ENCODE measurements at places on chromosomes 1 and 21.
A peak's percentile ranks its signal among the peaks of the same experiment; 100 is the strongest.

GRCh38 chr1:234862944-234863515, 253.1 kb upstream of the IRF2BP2 start:
- DNase-seq, result peak; percentile 89

DNA sequence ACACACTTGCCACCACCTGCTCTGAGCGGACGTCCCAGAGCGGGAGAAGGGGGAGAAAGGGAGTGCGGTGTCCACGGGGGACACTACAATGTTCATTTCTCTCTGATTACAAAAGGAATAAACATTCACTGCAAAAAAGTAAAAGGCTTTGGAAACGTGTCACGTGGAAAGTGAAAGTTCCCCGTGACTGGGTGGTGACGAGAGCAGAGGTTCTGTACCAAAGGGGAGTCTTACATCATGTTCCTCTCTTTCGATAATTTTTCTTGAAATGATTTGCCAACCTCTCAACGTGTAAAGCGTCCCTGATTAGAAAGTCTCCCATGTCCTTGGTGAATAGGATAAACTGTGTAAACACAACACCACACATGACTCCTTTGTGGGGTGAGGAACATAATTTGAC, 22.0 kb upstream of the PRDM15 start:
- no peak for DNase-seq

DNA sequence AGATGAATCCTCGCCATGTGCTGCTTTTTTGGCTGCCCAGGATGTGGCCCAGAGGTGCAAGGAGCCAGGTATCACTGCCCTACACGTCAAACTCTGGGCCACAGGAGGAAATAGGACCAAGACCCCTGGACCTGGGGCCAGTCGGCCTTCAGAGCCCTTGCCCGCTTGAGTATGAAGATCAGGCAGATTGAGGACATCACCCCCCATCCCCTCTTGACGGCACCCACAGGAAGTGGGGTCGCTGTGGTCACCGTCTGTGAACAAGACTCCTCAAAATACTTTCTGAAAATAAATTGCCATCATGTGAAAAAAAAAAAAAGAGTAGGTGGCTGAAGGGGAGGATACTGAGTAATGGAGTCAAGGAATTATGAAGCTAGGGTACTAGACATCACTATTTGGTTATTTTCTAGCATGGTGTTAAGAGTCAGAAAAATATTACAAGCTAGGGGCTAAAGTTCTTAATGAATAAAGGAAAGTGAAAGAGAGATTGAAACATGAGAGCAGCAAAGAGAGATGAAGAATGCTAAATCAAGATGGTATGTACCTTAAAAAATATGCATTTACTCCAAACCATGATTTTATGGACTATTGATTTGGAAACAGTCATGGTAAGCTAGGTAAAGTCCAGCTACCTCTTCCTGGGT, 84.9 kb downstream of the CLEC20A start:
- DNase-seq, result no peak

DNA sequence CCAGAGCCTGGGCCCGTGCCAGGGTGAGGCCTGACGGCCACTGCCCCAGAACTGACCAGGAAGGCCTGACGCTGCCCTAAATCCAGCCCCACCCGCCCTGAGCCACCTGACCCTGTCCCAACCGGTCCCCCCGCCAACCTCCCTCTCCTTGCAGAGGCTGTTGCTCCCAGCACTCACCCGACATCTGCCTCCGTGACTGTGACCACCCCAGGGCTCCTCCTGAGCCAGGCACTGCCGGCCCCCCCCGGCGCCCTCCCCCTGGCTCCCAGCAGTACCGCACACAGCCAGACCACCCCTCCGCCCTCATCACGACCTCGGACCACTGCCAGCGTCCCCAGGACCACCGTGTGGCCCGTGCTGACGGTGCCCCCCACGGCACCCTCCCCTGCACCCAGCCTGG, 26.3 kb downstream of the AGRN start:
- no peak for DNase-seq

DNA sequence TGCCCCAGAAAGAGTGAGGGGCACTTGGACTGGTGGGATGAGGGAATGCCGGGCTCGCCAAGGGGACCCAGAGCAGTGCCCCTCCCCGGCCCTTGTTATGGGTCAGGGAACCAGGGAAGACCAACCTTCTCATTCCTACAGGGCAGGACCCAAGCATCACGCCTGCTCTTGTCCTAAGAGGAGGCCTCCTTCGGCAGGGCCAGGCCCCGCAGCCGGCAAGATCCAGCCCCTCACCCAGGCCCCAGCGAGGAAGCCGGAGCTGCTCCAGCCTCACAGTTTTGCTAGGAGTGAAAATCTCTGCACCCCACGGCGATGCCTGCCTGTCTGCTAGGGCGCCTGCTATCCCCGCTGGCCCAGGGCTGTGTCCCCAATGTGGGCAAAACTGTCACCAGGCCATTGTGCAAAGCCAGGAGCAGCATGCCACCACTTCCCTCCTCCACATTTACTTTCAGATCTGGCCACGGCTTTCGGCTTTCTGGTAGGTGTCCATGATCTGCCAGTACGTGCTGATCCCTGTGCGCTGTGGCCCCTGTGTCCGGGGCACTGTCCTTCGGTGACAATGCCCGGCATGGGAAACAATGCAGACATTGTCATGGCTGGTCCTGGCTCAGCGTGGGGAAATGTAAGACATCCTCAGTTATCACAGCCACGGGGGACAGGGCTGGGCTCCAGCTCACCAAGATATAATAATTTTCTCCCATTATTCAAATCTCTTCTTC, 9.6 kb downstream of the ACTRT2 start:
- DNase-seq, result no peak

GRCh38 chr1:184753608-184754475, 816 bp downstream of the EDEM3 start:
- no peak for DNase-seq

DNA sequence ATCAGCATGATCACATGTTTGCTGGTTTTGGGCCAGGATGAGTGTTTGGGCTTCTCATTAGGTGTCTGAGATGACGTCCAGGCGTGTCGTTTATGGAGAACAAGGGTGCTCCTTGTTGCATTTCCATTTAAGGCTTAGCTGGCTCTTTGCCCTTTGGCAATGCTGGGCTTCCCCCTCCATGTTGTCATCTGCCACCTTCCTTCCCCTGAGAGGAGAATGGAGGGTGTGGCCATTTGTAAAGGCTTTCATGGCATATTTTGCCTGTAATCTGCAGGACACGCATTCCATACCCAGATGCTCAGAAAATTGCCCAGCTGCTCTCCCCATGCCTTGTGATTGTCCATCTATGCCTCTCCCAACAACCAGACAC, 27.7 kb downstream of the PKP1 start:
- peak; percentile 75 for DNase-seq

- DNase-seq, result no peak
These were observed 571.2 kb downstream of the ADGRL2 start for GRCh38 chr1:82371844-82372498.

DNA sequence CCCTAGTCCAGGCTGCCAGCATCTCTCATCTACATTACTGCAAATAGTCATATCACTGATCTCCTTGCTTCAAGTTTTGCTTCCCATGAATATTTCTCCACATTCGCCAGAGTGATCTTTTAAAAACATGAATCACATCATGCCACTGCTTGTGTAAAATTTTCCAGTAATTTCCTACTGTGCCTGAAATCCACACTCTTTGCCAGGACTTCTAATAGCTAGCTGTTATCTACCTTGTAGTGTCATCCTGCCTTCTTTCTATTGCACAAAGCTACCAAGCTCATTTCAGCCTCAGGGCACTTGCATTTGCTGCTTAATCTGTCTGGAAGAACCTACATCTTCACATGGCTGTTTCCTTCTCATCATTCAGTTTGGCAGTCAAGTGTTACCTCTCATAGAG, 33.9 kb upstream of the ZNF362 start:
- DNase-seq, result no peak

DNA sequence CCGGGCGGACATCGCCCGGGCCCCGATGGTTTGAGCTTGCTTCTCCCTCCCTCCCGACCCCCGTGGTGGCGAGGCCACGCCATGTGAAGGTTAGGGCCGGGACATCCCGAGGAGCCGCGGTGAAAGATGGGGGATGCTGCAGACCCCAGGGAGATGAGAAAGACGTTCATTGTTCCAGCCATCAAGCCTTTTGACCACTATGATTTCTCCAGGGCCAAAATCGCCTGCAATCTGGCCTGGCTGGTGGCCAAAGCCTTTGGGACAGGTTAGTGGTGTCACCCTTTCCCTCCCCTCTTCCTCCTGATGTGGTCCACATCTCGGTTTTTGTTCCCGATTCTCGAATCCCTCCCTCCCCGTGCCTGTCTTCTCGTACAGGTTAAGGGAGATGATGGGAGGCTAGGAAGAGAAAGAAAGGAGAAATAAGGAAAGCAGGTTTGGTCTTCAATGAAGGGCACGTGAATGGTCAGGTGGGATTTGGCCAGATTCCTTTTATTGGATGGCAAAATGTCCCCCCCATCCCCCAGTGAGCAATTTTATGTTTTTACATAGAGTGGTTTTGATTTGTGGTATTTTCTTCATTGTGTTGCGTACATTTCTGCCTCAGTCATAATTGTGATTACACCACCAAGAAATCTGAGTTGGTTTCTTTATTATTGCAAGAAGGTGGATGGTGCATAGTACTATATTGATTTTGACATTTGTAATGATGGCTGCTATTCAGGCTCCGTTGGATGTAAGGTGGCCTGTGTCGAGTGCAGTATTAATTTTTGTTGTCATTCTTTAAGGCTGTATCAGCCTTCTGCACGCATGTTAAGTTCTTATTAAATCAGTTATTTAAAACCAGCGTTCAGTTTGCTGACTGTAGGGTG, 1.2 kb downstream of the CAMSAP2 start:
- DNase-seq, result no peak

GRCh38 chr1:81693316-81693715, 107.4 kb upstream of the ADGRL2 start:
- DNase-seq, result no peak

DNA sequence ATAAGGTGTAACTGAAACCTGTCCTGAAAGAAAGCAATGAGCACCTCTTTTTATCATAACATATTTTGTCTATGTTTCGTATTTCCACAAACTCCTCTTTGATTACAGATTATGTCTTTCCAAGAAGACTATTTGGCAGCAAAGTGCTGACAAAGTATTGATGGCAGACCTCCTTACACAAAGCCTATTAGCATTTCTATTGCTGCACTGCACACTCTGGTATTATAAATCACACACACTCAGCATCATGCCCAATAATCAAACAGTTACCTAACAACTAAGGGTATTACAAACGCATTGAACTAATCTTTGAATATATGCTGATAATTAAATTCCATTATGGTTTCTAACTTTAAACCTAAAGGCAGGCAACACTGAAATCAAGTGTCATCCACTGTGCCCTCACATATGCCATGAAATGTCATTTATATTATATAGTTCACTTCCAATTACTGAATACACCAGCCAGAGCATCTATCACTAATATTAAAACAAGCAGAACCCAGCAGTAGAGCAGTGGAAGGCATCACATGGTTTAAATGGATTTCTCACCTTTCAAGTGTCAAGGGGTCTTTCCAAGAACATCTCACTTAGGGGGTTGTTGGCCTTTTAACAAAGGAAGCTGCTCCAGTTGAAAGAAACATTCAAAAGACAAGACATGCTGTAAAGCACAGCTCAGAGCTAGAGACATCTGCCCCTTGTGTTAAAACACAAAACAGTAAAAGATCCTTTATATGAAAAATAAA, 239.1 kb downstream of the RERE start:
- no peak for DNase-seq

Data from right hindlimb (tissue), 1 donor.